Breast epithelium (tissue), 4 donors: ENCODE measurements at places on chromosomes 1 and 21. TPM values are rescaled to one million over a fixed set of nuclear protein-coding genes. Genes with fewer than 3 reads are reported as not detected.

- DNase-seq = no peak
Observed at GRCh38 chr1:31736675-31737074, 27.5 kb downstream of the ADGRB2 start.

GRCh38 chr1:94126651-94127050, 5.7 kb upstream of the ABCA4 start:
- no peak for DNase-seq

The SUMO3 gene
- total RNA-seq = 64.2 TPM

DNA sequence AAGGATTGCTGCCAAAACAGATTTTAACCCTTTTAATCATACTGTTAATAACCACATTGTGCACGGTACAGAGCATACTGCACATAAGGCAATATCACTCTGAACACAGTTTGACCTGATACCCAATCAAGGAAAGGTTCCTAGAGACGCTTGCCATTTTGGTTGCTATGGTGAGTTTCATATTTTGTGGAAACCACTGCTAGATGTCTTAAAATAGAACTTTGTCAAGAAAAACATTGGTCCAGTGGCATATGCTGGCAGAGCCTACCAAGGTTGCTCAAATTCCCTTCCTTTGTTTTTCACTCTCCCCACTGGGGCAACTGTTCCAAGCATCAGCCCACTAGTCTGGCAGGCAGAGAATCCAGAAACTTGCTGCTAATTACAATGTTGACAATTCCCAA, 114.8 kb upstream of the DPYD start:
- DNase-seq = no peak

DNA sequence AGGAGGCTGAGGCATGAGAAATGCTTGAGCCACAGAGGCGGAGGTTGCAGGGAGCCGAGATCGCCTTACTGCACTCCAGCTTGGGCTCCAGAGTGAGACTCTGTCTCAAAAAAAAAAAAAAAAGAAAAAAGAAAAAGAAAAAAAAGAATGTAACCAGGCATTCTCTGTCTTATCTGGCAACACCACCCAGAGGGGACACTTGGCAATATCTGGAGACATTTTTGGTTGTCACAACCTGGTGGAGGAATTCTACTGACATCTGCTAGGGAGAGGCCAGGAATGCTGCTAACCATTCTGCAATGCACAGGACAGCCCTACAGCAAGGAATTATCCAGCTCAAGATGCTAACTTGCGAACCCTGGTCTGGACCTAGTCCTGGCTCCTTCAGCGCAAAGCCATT, 2.3 kb upstream of the CNR2 start:
- DNase-seq = no peak

DNA sequence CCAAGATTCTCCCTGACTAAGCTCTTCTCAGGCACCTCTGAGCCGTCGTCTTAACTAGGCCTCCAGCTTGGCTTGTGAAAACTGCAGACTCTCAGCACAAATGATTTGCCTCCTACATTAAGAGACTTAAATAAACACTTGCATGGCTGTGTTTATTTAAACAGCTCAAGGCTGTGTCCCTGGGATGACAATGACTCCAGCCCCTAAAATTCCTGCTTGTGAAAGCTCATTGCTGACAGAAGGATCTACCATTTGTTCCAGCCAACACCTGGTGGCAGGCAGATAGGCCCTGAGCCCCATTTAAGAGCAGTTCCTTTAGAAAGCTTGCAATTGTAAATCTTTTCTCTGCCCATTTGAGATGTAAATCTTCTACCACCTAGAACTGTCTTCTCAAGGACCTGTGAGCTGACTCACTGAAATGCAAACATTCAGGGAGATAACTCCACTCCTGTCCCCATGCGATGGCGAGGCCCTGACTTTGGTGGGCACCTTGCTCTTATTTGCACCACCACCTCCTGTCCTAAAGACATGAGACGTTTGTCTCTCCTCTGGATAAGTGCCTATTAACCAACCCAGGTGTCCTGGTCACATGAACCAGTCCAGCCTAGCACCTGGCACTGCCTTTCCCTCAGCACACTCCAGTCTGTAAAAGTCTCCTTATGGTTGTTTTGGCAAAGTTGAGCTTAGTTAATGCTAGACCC, 15.1 kb upstream of the PCP4 start:
- no peak for DNase-seq

DNA sequence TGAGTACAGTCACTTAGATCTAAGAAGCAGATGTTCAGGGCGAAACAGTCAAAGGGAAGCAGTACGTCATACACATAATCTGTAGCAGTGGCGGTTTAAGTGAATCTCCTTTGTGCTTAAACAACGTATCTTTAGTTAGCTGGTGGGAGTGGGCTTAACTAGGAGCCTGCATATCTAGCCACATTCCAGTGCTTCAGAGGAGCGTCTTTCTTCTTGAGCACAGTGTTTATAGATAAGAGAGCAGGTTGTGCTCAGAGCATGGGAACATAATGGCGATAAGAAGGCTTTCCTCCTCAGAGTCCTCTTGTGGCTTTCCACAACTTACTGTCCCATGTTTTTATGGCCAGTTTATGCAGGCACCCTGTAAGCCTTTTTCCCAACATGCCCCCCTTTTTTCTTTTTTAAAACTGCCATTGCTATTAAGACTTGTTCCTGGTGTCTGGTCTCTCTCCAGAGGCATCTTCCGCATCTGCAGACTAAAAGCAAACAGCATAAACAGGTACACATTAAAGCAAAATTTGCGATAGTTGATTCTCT, 3.2 kb downstream of the DAP3 start:
- DNase-seq = no peak

The GBP7 gene
- total RNA-seq = not detected

GRCh38 chr1:23599125-23599524, 39.8 kb upstream of the ID3 start:
- no peak for DNase-seq

The KCNQ4 gene
- total RNA-seq = 0.32 TPM

GRCh38 chr1:245991266-245991665, 515.8 kb downstream of the SMYD3 start:
- no peak for DNase-seq

- no peak for DNase-seq
Observed at GRCh38 chr21:42665484-42665883, 12.1 kb downstream of the PDE9A start.

- no peak for DNase-seq
Observed at GRCh38 chr21:46515109-46515508, 56.4 kb downstream of the DIP2A start.
